ENCODE measurements at places on chromosomes 6 and 20. TPM values are rescaled to one million over a fixed set of nuclear protein-coding genes. Genes with fewer than 3 reads are reported as not detected.

Gene CD93
- 14.2 TPM for total RNA-seq

Gene RIPPLY2
- 0.22 TPM for total RNA-seq

Gene SDCBP2
- 489 TPM for total RNA-seq

Gene ADGRB3
- total RNA-seq, result 1.2 TPM

Gene LAMA2
- 14.4 TPM for total RNA-seq

All from left colon (tissue), 2 donors.